ENCODE measurements at places on chromosomes 13 and 19. TPM values are rescaled to one million over a fixed set of nuclear protein-coding genes. Genes with fewer than 3 reads are reported as not detected.

- DNase-seq = no peak
Observed at GRCh38 chr13:44870456-44870929, 118.8 kb downstream of the NUFIP1 start.

- DNase-seq = no peak
Observed at GRCh38 chr19:42412227-42412626, 15.0 kb downstream of the LIPE start.

DNA sequence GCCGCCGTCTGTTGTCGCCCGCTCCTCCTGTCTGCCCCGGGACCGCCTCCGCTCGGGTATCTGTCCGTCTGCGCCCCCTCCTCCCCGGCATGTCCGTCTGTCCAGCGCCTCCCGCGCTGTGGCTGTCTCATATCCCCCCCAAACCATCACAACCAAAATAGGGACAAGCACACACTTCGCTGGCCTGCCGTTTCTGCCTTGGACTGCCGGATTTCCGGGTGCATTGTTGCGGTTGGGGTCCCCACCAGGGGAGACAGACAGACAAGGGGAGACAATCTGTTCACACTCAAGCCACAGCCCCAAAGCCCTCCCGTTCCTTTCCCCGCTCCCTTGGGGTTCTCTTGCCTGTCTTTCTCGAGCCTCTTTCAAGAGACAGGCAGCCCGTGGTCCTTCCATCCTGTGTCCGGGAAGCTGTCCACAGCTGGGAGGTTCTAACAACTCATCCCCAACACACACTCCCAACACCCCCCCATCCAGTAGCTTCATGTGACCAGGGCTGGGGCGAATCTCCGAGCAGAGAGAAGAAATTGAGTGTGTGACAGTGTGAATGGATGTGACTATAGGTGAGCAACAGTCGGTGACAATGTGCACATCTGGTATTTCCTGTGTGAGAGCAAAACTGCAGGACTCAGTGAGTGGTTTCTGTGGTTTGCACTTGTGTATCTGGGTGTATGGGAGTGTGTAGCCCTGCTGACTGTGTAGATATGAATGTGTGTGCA, 16.5 kb upstream of the FOSB start:
- no peak for DNase-seq

DNA sequence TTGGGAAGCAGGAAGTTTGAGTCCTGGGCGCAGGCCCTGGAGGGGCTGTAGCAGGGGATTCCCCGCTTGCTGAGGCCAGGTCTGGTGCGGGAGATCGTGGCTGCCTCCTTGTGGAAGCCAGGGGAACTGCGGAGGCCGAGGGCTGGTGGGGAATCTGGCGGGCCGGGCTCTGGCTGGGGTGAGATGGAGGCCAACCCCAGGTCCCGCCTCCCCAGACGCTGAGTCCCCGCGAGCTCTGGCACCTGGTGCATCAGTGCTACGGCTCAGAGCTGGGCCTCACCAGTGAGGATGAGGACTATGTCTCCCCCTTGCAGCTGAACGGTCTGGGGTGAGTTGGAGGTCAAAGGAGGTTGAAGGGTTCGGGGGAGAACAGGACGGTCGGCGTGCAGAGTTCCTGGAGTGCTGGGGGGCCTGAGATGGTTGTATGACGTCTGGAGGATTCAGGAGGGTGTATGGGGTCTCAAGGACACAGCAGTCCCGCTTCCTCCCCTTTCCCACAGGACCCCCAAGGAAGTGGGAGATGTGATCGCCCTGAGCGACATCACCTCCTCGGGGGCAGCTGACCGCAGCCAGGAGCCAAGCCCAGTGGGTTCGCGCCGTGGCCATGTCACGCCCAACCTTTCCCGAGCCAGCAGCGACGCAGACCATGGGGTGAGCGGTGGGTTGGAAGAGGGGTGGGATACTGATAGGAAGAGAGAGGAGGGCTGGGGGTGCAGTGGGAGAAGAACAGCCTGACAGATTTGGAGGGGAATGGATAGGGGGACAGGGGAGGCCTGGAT, 13.1 kb downstream of the GRAMD1A start:
- DNase-seq = no peak

DNA sequence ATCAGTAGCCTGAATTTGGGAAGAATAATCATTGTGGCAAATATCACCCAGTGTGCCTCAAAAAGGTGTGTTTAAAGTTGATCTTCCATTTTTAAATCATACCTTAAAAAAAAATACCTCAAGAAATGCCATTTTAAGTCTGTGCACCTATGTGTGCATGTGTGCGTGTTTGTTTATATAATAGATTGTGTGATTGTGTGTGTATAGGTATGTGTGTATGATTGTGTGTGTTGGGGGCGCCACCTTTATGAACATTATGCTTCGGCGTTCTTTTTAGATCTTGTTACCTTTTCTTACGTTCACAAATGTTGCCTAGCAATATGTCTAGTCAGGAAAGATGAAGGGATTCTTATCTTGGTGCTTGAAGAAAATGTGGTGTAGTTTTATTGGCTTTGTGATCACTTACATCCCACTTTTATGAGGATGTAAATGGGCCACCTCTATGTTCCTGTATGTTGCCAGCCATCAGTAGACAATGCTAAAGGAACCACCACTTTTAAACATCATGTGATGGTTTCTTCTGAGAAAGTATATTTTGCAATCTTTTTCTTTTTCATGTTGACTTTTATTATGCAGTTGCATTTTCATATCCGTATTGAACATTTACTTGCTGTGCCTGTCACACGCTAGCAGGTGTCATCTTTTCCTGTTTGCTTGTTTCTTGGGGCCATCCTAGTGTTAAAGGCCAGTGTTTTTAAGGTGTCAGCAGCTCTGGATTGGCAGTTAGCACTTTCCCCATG, 2.2 kb upstream of the IRS2 start:
- no peak for DNase-seq

GRCh38 chr19:29013325-29013724, 199.6 kb downstream of the UQCRFS1 start:
- DNase-seq = no peak

GRCh38 chr13:104057861-104058260, 991.6 kb upstream of the SLC10A2 start:
- no peak for DNase-seq

- DNase-seq = no peak
Observed at GRCh38 chr13:51848674-51849073, 3.7 kb upstream of the TMEM272 start.

- DNase-seq = no peak
Observed at GRCh38 chr19:903266-903797, 9.7 kb downstream of the R3HDM4 start.

DNA sequence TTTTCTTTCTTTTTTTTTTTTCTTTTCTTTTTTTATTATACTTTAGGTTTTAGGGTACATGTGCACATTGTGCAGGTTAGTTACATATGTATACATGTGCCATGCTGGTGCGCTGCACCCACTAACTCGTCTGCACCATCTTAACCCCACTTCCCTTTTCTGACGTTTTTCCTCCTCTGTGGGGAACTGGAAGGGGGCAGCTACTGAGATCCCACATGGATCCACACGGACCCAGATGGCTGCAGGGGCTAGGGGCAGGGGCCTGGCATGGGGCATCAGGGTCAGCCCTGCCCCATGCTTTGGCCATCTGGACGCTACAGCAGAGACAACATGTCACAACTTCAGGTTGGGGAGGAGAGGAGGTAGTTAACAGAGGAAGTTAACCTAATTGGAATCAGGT, 54.3 kb downstream of the RUBCNL start:
- no peak for DNase-seq

DNA sequence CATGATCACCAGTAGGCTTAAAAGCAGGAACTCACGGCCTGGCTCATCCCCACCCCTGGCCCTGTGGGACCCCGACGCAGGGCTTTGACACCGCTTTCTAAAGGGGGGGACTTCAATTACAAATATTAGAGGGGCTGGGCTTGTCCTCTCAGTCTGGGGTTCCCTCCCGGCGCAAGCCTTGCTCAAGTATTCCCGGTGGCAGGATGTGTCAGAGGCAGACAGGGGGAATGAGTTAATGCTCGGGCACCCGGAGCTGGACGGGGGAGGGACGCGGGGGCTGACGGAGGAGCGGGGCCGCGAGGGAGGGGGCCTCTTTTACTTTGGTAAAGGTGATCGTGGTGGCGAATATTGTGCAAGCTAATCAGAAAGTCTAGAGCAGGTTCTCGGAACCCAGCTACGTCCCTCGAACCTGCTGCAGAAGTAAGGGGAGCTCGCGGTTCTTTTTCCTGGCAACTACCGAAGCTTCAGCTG, 1.1 kb downstream of the FGF14 start:
- no peak for DNase-seq

GRCh38 chr13:73633817-73634460, 500.3 kb downstream of the KLF12 start:
- DNase-seq = no peak

GRCh38 chr19:52453324-52454094, at the start of gene ZNF578:
Gene ZNF578 (plus strand): TSS chr19:52453553. CDS start chr19:52501846, 48,293 bp downstream.
- peak; percentile 71 for DNase-seq

GRCh38 chr13:81987159-81987558, 1646.2 kb upstream of the SPRY2 start:
- DNase-seq = no peak

- peak; percentile 89 for DNase-seq
Observed at GRCh38 chr19:18007917-18008673, at the start of gene ARRDC2. Gene ARRDC2 (plus strand): TSS chr19:18008170. CDS start chr19:18008311, 141 bp downstream.

DNA sequence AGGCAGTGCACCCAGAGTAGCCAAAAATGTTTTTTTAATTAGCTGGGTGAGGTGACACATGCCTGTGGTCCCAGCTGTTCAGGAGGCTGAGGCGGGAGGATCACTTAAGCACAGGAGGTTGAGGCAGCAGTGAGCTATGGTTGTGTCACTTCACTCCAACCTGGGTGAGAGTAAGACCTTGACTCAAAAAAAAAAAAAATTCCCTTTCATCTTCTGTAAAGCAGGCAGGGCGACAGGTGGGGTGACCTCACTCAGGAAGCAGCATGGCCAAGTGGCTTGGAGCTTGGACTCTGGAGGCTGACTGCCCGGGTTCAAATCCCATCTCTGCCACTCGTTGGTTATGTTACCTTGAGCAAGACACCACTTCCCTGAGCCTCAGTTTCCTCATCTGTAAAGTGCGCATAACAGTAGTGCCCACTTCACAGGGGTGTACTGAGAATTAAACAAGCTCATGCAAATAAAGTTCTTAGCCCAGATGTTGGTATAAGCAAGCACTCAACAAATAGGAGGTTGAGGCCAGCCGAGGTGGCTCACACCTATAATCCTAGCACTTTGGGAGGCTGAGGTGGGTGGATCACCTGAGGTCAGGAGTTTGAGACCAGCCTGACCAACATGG, 48.3 kb downstream of the MAP4K1 start:
- DNase-seq = no peak

DNA sequence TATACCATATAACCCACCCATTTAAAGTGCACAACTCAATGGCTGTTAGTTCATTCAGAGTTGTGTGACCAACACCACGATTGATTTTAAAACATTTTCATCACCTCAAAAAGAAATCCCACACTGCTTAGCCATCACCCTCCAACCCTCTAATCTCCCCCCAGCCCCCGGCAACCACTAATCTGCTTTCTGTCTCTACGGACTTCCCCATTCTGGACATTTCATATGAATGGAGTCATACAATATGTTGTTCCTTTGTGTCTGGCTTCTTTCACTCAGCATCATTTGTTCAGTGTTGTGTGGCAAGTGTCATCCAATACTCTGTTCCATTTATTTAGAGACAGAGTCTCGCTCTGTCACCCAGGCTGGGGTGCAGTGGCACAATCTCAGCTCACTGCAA, 4.0 kb upstream of the PNMA8B start:
- no peak for DNase-seq

DNA sequence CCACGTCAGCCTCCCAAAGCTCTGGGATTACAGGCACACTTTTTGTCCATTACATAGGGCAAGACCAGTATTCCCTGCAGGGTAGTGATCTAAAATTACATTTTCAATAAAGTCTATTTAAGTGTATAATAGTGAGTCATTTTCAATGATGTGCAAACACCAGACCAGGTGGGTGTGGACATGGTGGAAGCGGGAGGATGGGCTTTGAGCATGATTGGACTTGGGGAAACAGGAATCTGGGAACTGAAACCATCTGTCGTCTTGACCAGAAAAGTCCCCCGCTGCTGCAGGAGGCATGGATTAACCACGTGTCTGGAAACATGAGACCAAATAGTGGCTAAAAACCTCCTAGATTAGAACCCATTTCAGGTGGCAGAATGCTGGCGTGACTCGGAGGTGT, 4.9 kb downstream of the FXYD3 start:
- DNase-seq = no peak

DNA sequence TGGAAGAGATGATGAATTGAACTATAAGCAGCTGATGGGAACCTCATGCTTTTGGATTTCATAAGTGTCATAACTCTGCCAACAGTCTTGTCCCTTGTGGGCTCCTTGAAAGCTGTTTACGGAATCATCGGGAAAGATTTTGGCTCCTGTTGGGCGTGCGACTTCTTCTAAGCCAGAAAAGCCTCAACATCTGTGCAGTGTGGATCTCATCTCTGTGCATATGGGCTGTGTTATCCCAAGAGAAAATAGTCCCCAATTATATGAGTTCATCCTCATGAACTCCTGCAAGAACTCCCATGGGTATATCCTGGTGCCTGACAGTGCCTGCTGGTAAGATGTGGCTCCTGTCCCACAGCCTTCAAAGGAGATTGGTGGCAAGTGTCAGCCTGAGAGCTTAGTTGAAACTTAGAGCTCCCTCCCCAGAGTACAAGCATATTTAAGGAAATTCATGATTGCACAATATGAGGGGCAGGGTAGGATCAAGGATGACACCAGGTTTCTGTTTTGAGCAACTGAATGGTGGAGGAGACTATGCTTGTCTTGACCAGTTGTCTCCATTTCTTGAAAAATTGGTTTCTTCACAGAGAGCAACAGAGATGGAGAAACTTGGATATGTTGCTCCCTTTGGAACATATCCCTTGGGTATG, 243.5 kb downstream of the ITGBL1 start:
- no peak for DNase-seq

GRCh38 chr13:46555722-46556417, 2.9 kb downstream of the LRCH1 start:
- no peak for DNase-seq

- DNase-seq = no peak
Observed at GRCh38 chr19:1774989-1775772, 21.9 kb downstream of the ONECUT3 start.

- no peak for DNase-seq
Observed at GRCh38 chr13:102651892-102652291, 43.0 kb downstream of the METTL21C start.

- DNase-seq = no peak
Observed at GRCh38 chr13:36887758-36888521, 32.1 kb downstream of the SMAD9 start.

Gene NKPD1
- 1.4 TPM for polyA plus RNA-seq

Gene KLK15
- polyA plus RNA-seq = not detected

Gene ACER1
- not detected for polyA plus RNA-seq

Gene ATP4A
- polyA plus RNA-seq = 0.30 TPM

Gene VMAC
- polyA plus RNA-seq = 8.5 TPM

Gene FUT1
- polyA plus RNA-seq = 3.5 TPM

Gene ZSCAN22
- polyA plus RNA-seq = 3.4 TPM

Gene NTF4
- polyA plus RNA-seq = not detected

Gene VSIG10L
- polyA plus RNA-seq = 12.7 TPM

Gene ESD
- 149 TPM for polyA plus RNA-seq

Gene PDCD5
- 154 TPM for polyA plus RNA-seq

Gene ANGPTL8
- 0.71 TPM for polyA plus RNA-seq

Gene TTYH1
- 1,011 TPM for polyA plus RNA-seq

Gene FAM83E
- 0.45 TPM for polyA plus RNA-seq

Gene ELSPBP1
- polyA plus RNA-seq = 0.48 TPM
